SK-N-SH (cell line): ENCODE measurements at places on chromosomes 3 and 15. TPM values are rescaled to one million over a fixed set of nuclear protein-coding genes. Genes with fewer than 3 reads are reported as not detected.

Gene UBXN7
- 6.4 and 8.1 TPM in 2 replicates for polyA plus RNA-seq

DNA sequence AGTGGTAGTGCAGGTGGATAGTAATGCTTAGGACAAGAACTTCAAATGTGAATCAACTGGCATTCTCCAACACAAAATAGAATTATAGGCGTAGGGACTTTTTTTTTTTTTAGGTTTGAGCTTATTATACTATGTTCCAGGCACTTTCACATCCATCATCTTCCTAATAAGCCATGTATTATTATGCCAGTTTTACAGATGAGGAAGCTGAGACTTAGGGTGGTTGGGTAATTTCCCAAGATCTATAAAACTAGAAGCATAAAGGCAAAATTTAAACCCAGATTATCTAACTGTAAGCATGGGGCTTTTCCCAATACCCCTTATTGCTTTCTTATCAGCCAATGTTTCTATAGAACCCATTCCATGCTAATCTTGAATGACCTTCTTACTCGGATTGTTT, 75.1 kb upstream of the ETV5 start:
- DNase-seq: no peak
- H3K4me1 ChIP-seq: peaks cover 8% of the 10 kb centered on the region
- H3K27ac ChIP-seq: no peak overlapping the region
- peaks cover 17% of the 10 kb centered on the region; the same call in 1 of the 2 replicates for H3K27me3 ChIP-seq
- no peaks in the 10 kb centered on the region for H3K36me3 ChIP-seq

Gene RPLP1
- 1,514 and 1,792 TPM in 2 replicates for polyA plus RNA-seq

DNA sequence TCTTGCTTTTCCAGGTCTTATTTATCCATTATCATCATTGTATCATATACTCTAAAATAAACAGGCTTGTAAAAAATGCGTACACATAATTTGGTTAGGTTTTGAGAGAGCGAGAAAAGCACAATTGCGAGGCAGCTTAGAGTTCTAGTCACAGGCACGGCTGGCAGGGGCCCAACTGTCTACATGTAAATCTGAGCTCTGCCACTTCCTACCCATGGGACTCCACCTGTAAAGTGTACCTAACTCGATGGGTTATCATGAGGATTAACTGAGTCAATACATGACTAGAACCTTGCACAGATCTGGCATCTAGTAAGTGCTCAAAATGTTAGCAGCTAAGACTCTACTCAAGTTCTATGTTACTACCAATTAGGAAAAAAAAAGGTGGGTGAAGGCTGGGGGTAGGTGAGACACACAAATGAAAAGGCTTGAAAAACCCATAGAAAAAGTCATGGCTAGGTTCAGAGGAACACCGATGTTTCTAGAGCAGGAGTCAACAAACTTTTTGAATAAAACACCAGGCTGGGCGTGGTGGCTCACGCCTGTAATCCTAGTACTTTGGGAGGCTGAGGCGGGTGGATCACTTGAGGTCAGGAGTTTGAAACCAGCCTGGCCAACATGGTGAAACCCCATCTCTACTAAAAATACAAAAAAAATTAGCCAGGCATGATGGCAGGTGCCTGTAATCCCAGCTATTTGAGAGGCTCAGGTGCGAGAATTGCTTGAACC, 36.2 kb downstream of the GLB1 start:
- H3K4me1 ChIP-seq: peaks cover 4% of the 10 kb centered on the region; the same call in 1 of the 2 replicates
- H3K36me3 ChIP-seq: peaks cover 16% of the 10 kb centered on the region; the same call in 1 of the 2 replicates
- H3K27ac ChIP-seq: no peak overlapping the region
- H3K27me3 ChIP-seq: no peaks in the 10 kb centered on the region
- no peak overlapping the region for H3K4me3 ChIP-seq

Gene GOLGA8N
- polyA plus RNA-seq: 1.2 and 1.6 TPM in 2 replicates

- no peaks in the 10 kb centered on the region for H3K4me1 ChIP-seq
- no peaks in the 10 kb centered on the region for H3K36me3 ChIP-seq
- no peak overlapping the region for H3K27ac ChIP-seq
- no peak overlapping the region for H3K4me3 ChIP-seq
- no peaks in the 10 kb centered on the region for H3K27me3 ChIP-seq
- DNase-seq: no peak
Observed at GRCh38 chr3:159800434-159801155, 188.0 kb upstream of the IL12A start.

Gene ZNF592
- 8.0 and 8.7 TPM in 2 replicates for polyA plus RNA-seq

- no peaks in the 10 kb centered on the region; the same call in 1 of the 2 replicates for H3K4me1 ChIP-seq
- no peak overlapping the region for H3K27ac ChIP-seq
- H3K36me3 ChIP-seq: no peaks in the 10 kb centered on the region
- no peaks in the 10 kb centered on the region for H3K27me3 ChIP-seq
- DNase-seq: no peak
Observed at GRCh38 chr3:120013481-120013880, 80.8 kb downstream of the GSK3B start.

DNA sequence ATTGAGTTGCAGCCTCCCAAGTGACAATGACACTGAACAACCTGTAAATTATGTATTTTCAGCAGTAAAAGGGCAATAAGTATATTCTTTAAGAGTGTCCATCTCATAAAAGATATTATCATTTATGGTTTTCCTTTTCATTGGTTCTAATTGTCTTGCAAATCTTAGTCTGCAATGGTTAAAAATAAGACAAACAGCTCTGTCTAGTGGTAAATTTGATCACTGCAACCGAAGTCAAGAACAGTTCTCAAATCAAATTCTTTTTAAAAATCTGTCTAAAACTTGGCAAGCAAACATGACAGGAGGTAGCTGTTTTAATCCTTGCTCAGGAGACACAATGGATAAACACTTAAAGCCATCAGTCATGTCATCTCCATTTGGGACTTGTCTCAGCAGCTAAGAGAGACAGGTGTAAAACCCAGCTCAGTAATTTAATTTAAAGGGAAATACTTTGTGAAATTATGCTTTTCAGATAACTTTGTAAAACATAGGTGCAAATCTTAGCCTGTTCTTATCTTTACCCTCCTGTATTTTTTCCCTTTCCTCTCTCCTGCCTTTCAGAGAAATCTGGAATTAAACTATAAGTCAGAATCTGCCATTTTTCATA, 150.3 kb upstream of the ARHGEF26 start:
- H3K36me3 ChIP-seq: no peaks in the 10 kb centered on the region
- H3K4me1 ChIP-seq: no peaks in the 10 kb centered on the region; the same call in 1 of the 2 replicates
- H3K4me3 ChIP-seq: no peak overlapping the region
- DNase-seq: peak; percentile 5
- no peak overlapping the region for H3K27ac ChIP-seq

DNA sequence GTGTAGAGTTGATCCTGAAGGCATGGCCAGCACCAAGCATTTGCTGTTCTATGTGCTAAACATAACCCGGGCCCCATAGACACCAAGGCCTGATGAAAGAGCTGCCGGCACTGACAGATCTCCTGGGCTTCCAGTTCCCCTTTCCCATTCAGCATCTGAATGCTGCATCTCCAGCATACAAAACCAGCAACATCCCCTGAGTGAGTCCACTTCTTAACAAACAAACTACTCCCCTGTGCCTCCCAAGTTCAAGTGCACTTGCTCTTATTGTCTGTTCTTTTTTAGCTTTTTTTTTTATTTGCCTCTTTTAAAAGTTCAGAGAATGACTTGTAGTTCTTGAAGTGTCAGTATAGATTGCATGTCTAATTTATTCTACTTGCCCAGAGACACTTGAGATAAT, 156.0 kb downstream of the EDEM1 start:
- DNase-seq: no peak
- H3K36me3 ChIP-seq: no peaks in the 10 kb centered on the region
- no peak overlapping the region for H3K27ac ChIP-seq
- no peaks in the 10 kb centered on the region; the same call in 1 of the 2 replicates for H3K27me3 ChIP-seq
- no peaks in the 10 kb centered on the region for H3K4me1 ChIP-seq

- H3K27me3 ChIP-seq: no peaks in the 10 kb centered on the region
- no peaks in the 10 kb centered on the region for H3K36me3 ChIP-seq
- no peak overlapping the region for H3K27ac ChIP-seq
- peaks cover 9% of the 10 kb centered on the region; the same call in 1 of the 2 replicates for H3K4me1 ChIP-seq
Observed at GRCh38 chr3:195537995-195538394, 5.1 kb downstream of the PPP1R2 start.

- no peak overlapping the region for H3K4me3 ChIP-seq
- no peak for DNase-seq
- no peaks in the 10 kb centered on the region for H3K36me3 ChIP-seq
- no peaks in the 10 kb centered on the region for H3K27me3 ChIP-seq
- no peaks in the 10 kb centered on the region; the same call in 1 of the 2 replicates for H3K4me1 ChIP-seq
- no peak overlapping the region for H3K27ac ChIP-seq
Observed at GRCh38 chr3:188832961-188833721, 338.6 kb upstream of the TPRG1 start.

Gene SEMA5B
- polyA plus RNA-seq: 0.43 and 0.75 TPM in 2 replicates

DNA sequence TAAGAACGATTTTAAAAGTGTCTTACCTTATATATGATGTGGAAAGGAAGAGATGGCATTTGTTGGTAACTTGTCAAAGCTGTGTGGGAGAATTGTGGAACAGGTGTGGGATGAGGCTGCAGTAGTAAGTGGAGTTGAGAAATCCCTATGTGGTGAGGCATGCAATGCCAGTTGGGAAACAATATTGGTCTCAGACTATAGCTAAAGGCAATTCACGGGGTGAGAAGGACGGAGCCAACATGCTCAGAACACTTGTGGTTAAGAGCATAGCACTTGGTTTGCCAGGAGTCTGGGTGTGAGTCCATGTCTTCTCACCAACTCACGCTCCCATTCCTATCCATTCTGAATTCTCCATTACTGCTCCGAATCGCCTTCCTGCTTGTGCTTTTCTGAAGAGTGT, 615.6 kb upstream of the ADAMTS9 start:
- H3K4me1 ChIP-seq: no peaks in the 10 kb centered on the region
- no peaks in the 10 kb centered on the region for H3K36me3 ChIP-seq
- H3K27ac ChIP-seq: no peak overlapping the region
- no peak overlapping the region for H3K4me3 ChIP-seq
- DNase-seq: no peak

GRCh38 chr15:69132430-69132829, 28.0 kb upstream of the GLCE start:
- DNase-seq: no peak
- no peaks in the 10 kb centered on the region for H3K27me3 ChIP-seq
- no peak overlapping the region for H3K27ac ChIP-seq
- peaks cover 8% of the 10 kb centered on the region; the same call in 1 of the 2 replicates for H3K4me1 ChIP-seq

DNA sequence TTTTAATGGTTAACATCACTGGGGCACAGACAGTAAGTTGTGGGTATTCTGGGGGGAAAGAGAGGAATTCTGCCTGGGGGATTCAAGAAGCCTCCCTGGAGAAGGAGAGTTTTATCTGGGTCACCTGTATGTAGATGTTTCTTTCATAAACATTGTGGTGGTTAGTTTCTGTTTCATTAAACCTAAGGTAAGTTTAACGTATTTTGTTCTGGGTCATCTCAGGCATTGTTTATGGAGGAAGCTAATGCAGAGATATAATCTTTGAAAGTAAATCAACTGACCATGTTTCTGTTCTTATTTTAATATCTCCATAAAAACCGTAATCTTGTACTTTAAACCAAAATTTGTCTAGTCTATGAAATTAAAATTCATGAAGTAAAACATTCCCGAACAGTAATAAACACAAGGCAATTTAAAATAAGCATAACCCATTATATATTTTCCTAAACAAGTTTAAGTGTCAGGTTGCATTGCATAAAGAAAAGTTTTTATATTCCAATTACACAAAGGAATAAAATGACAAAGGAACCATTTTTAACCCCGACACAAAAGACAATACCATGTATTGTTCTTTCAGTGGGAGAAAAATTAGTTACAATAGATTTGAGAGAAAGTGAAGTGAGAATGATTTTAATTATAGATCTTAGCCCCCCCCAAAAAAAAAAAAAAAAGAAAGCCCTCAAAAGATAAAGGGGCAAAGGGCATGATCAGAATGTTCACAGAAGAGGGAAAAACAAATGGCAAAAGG, 274.6 kb upstream of the TBL1XR1 start:
- H3K36me3 ChIP-seq: no peaks in the 10 kb centered on the region
- no peaks in the 10 kb centered on the region for H3K27me3 ChIP-seq
- H3K4me1 ChIP-seq: 0 out of 2 replicates have a peak, but pooled peaks cover 5% of the 10 kb centered on the region
- H3K27ac ChIP-seq: no peak overlapping the region
- no peak overlapping the region for H3K4me3 ChIP-seq
- DNase-seq: no peak

GRCh38 chr3:81581966-81582599, 179.4 kb downstream of the GBE1 start:
- no peak overlapping the region for H3K4me3 ChIP-seq
- no peaks in the 10 kb centered on the region for H3K4me1 ChIP-seq
- DNase-seq: peak; percentile 11
- H3K36me3 ChIP-seq: peaks cover 26% of the 10 kb centered on the region
- no peaks in the 10 kb centered on the region for H3K27me3 ChIP-seq

Gene ZNF774
- 1.6 and 1.8 TPM in 2 replicates for polyA plus RNA-seq

Gene UBA5
- polyA plus RNA-seq: 33.0 and 38.3 TPM in 2 replicates

Gene KCNAB1
- polyA plus RNA-seq: 82.1 and 108 TPM in 2 replicates

GRCh38 chr3:185409957-185410356, 47.0 kb downstream of the MAP3K13 start:
- no peak overlapping the region for H3K27ac ChIP-seq
- H3K36me3 ChIP-seq: no peaks in the 10 kb centered on the region
- no peaks in the 10 kb centered on the region for H3K4me1 ChIP-seq
- DNase-seq: no peak
- no peak overlapping the region for H3K4me3 ChIP-seq

Gene ST3GAL6
- polyA plus RNA-seq: 16.3 and 17.9 TPM in 2 replicates

- DNase-seq: no peak
- H3K4me3 ChIP-seq: no peak overlapping the region
- no peaks in the 10 kb centered on the region for H3K4me1 ChIP-seq
- H3K27me3 ChIP-seq: no peaks in the 10 kb centered on the region
- no peaks in the 10 kb centered on the region for H3K36me3 ChIP-seq
- H3K27ac ChIP-seq: no peak overlapping the region
Observed at GRCh38 chr15:93238641-93239040, 149.6 kb upstream of the RGMA start.

- DNase-seq: no peak
- no peaks in the 10 kb centered on the region; the same call in 1 of the 2 replicates for H3K4me1 ChIP-seq
- H3K27ac ChIP-seq: no peak overlapping the region
- H3K4me3 ChIP-seq: no peak overlapping the region
Observed at GRCh38 chr3:14652-15051, 181.9 kb upstream of the CHL1 start.

DNA sequence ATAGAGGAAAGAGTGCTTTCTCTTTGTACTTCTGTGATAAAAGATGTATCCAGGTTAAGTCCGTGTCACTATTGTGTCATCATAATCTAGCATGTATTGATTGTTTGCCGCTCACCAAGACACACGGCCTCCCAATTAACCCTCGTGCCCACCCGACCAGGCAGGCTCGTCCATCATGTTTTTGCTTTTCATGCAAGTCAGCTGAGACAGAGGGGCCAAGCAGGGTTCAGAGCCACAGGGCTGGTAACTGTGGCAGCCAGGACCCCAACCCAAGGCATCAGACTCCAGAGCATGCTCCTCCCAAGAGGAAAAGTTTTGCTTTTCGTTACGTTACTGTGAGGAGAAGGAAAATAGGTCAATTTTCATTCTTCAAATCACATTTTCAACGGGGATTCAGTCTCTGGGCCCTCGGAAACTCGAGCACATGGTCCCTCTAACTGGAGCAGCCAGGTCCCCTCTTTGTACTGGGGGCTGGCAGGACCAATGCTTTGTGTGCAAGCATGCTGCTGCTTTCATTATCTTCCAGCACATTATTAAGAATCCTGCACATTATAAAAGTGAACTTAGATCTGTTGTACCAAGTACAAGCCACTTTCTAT, 161.1 kb upstream of the TOPAZ1 start:
- peaks cover 3% of the 10 kb centered on the region; the same call in 1 of the 2 replicates for H3K4me1 ChIP-seq
- no peaks in the 10 kb centered on the region for H3K36me3 ChIP-seq
- H3K27me3 ChIP-seq: no peaks in the 10 kb centered on the region
